ENCODE measurements at places on chromosomes 5 and 9. TPM values are rescaled to one million over a fixed set of nuclear protein-coding genes. Genes with fewer than 3 reads are reported as not detected.

ARID3C gene
- polyA plus RNA-seq = 0.15 TPM

DNA sequence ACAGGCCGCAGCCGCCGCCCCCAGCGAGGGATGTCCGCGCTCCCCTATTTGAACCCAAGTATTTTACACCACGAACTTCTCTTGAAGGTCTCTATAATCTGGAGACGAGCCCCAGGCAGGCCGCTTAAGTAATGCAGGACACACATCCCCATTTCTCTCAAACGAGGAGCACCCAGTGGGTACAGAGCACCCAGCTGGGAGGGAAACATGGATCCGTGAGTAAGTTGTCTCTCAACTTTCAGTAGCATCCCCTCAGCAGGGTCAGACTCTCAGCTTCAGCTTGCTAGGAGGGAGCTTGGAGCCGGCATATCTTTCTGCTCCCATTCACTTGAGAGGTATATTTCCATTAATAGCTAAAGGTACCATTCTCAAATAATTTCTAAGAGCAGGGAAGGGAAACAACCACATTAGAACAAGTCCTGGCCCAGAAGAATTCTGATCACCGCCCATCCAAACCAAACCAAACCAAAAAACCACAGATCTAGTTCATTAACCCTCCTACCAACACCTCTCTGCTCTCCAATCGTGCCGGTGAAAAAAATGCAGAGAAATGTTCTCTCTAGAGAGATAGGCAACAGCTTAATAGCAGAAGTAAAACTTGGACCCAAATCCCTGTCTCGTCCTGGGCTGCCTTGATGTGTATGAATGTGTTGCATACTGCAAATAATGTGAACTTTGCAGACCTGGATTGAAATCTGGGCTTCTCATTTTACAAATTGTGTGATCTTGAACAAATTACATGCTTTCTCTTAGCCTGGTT, 910 bp downstream of the TDRD7 start:
- no peak for DNase-seq

EIF4E1B gene
- not detected for polyA plus RNA-seq

DNA sequence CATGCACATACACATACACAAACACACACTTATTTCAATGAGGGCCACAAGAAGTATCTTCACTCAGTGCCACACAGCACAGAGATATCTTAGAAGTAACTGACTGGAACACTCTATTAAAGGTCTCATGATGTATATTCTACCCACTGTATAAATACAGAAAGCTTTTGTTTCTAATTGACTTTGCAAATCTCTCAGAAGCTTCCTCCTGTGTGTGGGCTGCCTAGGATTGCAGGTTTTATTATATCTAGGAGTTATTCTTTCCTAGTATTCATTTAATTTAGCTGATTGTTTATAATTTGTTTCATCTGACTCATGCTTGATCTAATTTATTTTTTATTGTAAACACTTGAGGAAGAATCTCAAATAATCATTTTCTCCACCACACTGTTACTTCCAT, 262.4 kb upstream of the ACTBL2 start:
- DNase-seq = no peak

DNA sequence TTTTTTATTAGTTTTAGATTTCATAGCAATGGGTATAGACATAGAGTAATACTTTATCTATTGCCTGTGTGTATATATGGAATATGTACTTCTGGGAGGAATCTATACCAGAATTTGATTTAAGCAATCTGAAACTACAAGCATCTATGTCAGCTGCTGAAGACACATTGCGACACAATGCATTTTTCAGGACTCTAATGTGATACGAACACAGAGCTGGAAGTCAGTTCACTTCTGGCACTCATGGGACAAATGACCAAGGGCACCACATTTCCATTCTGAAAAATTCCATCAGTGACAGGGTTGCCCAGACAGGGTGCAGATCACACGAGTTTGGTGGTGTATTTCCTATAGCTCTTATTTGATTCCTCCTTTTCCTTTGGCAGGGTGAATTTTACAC, 259.5 kb downstream of the NTRK2 start:
- no peak for DNase-seq

GRCh38 chr5:150650021-150651006, 9.9 kb downstream of the SYNPO start:
- DNase-seq = no peak

DNA sequence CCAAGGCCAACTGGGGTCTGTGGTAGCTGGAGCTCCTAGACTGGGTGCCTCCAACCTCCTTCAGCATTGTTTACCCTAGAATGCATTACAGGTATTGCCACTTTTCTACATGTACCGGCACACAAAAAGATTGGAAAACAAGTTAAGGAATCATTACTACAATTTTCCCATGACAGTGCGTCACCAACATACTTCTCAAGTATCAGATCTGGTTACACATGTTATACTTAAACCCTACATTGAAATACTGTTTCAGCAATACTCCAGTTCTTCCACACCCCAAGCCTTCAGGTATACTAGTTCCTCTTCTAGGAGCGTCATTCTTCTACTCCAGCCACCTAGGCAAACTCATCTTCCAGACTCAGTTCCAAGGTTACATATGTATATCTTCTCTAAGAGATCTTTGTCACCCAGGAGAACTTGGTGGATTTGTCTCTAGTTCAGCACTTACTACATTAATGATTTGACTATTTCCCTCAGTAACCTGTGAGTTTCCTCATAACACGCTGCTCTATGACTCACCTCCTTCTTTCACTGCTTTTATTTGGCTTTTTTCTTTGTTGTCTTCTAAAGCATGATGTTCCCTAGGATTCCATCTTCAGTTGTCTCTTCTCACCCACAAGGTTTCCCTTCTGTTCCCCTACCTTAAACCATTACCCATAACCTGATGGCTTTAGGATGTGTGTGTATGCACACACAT, 217.0 kb downstream of the AP3B1 start:
- no peak for DNase-seq

FGD3 gene
- polyA plus RNA-seq = 6.0 TPM

DNA sequence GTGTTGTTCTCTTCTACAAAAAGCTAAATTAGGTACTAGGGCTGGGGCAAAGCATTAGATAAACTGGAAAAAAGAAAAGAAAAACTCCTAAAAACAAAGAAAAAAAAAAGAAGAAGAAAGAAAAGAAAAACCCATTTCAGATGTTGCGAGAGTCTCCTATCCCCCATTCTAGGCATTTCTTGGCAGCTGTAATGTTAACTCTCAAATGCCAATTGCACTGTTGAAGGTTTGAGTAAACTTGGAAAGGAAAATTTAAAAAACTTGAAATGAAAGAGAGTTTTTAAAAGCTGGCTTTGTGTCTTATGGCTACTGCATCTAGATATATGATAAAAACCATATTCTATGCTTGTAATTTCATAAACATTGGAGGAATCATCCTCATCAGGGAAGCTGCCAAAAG, 34.6 kb upstream of the CTSV start:
- no peak for DNase-seq

- DNase-seq = peak; percentile 73
These were observed 6.2 kb upstream of the SPINK4 start for GRCh38 chr9:33233626-33234342.

DNA sequence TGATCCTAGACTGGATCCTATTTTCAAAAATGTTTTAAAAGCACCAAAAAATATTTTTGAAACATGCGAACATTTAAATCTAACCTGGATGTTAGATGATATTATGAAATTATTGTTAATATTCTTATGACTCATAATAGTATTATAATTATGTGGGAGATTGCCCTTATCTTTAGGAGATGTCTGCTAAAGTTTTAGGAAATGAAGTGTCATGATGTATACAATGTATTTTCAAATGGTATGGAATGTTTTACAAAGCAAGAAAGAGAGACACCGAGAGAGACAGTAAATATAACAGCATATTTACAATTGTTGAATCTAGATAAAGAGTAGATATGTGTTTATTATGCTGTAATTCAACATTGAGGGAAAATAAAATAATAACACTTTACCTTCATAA, 455.9 kb downstream of the ACTL7B start:
- DNase-seq = no peak

DNA sequence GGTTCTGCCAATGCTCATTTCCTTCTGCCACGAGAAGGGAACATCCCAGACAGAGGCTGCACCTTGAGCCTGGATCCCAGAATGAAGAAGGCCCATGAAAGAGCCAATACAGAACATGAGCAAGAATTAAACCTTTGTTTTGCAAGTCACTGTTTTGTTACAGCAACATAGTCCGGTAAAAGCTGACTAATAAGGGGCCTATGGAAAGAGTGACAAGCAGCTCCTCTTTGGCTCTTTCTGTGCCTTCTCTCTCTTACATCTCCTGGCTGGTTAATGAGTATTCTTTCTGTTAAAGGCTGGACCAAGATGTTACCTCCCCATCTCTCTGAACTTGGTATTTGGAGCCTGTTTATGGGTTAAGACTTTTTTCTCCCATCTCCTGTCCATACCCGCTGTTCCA, 10.8 kb downstream of the GFRA3 start:
- no peak for DNase-seq

- no peak for DNase-seq
These were observed 461.3 kb downstream of the TMEM232 start for GRCh38 chr5:110265162-110265561.

- DNase-seq = no peak
These were observed 177.0 kb upstream of the MVB12B start for GRCh38 chr9:126149661-126150060.

GRCh38 chr9:77712533-77713130, 64.5 kb upstream of the GNA14 start:
- no peak for DNase-seq

DNA sequence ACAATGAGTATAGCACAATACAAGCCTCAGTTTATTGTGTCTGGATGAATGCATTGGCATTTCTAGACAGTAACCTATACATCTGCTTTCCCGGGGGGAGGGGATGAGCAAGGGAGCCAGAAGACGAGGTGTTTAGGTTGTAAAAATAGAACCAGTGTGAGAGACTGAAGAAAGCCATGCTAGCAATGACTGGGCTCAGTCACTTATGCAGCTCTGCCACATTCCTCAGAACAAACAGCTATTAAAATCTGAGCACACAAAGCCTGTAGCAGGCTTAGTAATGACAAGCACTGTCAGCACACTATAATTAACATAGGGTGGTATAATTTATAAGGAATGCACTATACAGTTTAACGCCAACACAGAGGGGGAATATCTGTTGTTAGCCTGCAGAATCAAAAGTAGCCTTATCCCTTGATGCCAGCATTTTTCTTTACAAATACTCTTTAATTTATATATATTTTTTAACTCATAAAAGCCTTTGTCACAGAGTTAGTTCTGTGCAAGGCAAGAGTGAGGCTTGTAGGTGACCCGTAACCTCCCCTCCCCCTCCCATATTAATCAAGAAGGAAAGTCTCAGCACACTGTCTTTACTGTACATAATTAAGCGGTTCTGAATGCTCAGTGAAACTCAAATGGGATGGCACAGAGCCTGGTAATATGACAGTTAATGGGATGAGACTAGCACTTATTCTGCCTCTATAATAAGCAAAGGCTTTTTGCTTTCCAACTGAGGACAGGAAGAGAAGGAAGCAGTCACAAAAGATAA, 295.4 kb downstream of the CSNK1G3 start:
- no peak for DNase-seq

GRCh38 chr5:81081461-81081835, 121.3 kb downstream of the RASGRF2 start:
- no peak for DNase-seq

DNA sequence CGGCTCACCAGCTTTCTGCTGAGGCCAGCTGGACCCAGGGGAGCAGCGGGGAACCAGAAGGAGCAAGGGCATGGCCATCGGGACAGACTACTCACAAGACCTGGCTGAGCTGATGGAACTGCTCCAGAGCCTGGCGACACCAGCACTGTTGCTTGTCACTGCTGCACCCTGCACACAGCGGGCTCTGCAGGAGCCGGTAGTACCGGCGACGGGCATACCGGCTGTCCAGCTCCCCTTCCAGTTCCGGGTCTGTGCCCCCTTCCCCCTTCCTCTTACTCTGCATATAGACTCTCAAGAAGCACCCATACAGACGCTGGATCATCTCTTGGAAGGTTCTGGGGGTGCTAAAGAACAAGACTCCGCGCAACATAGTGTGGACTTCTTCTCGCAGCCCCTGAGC, 974 bp downstream of the ANAPC2 start:
- no peak for DNase-seq

MAMDC2 gene
- 6.5 TPM for polyA plus RNA-seq

CD180 gene
- 1.2 TPM for polyA plus RNA-seq

DNA sequence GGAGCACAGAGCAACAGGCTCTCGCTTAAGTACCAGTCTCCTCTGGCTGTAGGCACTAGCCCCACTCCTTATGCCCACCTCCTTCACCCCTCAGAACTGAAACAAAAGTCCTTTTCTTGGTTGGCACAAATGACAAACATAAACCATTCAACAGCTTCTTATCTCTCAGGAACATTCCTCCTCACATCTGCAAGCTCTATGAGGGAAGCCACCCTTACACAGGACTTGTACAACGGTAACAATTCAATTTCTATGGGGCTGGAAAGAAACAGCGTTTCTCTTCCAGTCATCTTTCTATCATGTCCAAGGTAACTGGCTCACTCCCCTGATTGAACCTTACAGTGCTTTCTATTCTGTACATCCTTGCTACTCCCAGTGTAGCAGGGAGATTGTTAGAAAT, 74.1 kb downstream of the CSF2 start:
- no peak for DNase-seq

MAPK9 gene
- 38.6 TPM for polyA plus RNA-seq

DNA sequence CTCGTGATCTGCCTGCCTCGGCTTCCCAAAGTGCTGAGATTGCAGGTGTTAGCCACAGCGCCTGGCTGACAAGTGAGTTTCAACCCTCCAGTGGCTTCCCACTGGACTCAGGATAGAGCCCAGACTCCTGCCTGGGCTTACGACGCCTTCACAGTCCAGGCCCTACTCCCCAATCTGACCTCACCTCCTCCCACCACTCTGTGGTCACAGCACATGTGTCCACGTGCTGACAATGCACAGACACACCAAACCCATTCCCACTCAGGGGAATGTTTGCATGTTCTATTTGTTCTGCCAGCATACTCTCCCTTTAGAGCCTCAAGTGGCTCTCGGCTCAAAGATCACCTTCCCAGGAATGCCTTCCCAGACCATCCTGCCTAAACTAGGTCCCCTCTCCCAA, 31.1 kb upstream of the TRIM14 start:
- no peak for DNase-seq

DNA sequence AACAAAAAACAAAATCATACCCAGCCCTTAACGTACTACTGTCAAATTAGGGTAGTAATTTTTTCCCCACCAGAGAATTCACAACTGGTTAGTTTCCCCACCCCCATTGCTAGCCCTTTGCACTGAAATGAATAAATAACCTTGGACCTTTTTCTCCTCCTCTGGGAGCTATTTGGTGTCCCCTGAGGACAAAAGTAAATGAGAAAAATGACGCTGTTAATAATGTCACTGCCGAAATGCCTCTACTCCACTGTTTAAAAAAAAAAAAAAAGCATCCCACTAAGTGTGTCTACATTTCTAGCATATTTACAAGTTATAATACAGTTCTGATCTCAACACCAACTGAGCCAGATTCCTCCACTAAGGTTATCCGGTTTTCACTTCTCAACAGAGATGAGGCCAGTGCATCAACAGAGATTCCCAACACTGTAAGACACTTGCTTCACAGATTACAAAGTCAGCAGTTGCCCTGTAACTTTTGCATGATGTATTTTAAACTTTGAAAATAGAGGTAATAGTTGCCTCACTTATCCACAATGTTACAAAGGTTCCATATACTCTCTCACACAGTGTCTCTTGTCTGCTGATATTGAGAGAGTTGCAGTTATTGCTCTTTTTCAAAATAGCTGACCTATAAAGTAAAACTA, 5.1 kb upstream of the NFIB start:
- no peak for DNase-seq

- DNase-seq = no peak
These were observed 97.2 kb downstream of the CARTPT start for GRCh38 chr5:71816307-71816706.

All from left lung (tissue), 14 donors.